ENCODE measurements at places on chromosomes 7 and 10.

DNA sequence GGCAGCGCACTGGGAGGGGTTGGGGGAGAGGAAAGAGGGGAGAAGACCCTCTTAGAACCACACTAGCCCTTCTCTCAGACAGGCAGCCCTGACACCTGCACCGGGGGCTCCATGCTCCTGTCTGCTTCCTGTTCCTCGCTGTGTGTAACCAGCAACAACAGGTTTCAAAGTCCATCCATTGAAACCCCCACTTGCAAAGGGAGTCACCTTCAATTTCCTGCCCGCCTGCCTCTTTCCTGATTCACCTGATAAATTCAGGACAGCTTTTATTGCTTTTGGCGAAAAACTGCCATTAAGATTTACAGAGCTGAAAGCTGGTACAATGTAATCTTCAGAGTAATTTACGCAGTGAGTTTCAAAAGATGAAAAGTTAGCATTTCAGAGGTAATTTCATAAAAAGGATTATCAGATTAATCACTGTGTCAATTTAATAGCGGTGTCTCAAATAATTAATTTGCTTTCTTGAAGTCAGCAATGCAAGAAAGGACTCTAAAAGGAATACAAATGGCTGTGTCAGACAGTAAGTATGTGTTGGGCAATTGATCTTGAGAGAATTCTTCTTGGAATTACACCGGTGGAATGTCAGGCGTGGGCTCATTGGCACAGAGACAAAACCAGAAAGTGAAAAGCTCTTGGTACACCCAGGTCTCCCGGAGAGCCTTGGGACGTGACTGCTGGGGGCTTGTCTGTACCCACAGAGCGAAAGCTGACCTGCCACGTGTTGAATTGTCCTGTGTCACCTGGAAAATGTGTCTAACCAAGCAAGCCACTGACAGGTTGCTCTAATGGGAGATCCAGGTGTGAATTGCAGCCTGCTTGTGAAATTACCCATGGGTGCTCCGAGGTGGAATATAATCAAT, 60.7 kb downstream of the TMEM209 start:
- DNase-seq, result no peak

DNA sequence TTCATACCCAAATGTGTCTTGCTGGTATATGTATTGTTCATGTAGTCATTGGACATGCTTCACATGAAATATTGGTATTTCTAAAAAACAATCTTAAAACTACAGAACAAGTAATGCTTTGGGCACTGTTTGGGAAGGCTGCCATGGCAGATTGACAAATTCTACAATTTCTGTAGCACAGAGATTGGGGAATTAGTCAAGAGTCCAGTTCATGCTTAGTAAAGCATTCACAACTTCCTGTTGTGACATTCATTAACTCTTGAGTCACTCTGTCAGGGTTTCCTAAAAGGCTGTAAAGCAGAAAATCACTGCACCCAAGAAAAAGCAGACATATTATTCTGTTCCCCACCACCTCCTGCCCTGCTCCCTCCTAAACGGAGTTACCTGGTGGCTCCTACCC, 398.9 kb downstream of the PHTF2 start:
- DNase-seq, result no peak

- DNase-seq, result peak; percentile 40
Measured at GRCh38 chr7:74606101-74606908, 51.2 kb upstream of the GTF2I start.

- no peak for DNase-seq
Measured at GRCh38 chr10:20369863-20370736, 527.0 kb downstream of the NEBL start.

DNA sequence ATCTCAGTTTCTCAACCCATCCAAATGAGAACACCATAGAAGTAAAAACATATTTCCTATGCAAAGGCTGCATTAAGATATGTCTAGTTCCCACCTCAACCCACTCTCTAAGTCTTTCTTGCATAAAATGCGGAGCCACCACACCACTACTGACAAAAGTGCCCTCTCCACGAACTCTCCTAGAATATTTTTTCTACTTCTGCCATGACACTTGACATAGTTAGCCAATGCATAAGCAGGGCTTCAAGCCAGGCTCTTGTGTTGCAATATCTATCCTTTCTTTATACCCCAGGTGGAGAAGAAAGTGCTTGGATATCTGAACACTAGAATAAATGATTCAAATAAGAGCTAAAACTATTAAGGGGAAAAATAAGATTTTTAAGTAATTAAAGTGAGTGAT, 465.2 kb downstream of the NRG3 start:
- no peak for DNase-seq

DNA sequence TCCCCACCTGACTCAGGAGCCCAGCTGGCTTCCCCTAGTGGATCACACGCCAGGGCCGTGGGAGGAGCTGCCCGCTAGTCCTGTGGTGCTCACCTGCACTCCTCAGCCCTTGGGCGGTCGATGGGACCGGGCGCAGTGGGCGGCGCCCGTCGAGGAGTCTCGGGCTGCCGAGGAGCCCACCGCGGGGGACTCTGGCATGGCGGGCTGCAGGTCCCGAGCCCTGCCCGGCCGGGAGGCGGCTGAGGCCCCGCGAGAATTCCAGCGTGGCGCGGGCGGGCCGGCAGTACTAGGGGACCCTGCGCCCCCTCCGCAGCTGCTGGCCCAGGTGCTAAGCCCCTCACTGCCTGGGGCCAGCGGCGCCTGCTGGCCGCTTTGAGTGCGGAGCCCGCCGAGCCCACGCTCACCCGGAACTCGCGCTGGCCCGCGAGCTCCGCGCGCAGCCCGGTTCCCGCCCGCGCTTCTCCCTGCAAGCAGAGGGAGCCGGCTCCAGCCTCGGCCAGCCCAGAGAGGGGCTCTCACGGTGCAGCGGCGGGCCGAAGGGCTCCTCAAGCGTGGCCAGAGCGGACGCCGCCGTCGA, 367.9 kb downstream of the TYW1 start:
- no peak for DNase-seq

- no peak for DNase-seq
Measured at GRCh38 chr7:39553436-39553835, 12.8 kb upstream of the YAE1 start.

- no peak for DNase-seq
Measured at GRCh38 chr10:99393683-99394082, 36.7 kb downstream of the GOT1 start.

- DNase-seq, result no peak
Measured at GRCh38 chr7:46549892-46550639, 629.0 kb upstream of the IGFBP3 start.

DNA sequence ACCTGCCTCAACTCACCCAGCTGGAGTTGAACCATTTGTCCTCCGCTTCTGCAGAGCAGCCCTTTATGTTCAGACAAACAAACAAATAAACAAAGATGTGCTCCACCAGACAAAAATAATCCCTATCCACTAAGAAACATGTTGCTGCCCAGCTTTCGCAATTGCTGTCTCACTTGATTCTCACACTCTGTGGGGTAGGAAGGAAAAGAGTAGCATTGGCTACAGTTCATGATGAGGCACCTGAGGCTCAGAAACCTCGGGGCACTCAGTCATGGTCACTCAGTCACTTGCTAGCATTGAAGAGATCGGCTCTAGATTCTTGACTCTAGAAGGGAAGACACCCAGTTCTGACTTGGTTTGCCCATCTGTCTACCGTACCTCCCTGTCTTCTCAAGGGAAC, 88.0 kb upstream of the ZMIZ1 start:
- no peak for DNase-seq

DNA sequence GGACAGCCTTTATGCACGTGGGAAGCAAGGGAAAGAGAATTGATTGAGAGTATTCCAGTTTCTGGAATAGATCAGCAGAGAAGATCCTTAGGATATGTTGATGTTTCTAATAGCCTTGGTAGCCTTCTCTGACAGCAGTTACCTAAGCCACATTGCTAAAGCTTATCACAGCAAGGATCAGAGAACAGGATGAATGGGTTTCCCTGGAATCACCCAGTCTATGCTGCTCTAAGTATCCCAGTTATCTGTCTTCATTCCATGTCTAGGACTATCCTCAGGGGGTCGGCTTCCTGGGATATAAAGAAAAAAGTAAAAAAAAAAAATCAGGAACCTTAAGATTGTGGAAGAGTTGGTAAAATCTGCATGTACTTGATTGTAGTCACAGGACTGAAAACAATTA, 352.0 kb upstream of the AKR1E2 start:
- DNase-seq, result no peak

DNA sequence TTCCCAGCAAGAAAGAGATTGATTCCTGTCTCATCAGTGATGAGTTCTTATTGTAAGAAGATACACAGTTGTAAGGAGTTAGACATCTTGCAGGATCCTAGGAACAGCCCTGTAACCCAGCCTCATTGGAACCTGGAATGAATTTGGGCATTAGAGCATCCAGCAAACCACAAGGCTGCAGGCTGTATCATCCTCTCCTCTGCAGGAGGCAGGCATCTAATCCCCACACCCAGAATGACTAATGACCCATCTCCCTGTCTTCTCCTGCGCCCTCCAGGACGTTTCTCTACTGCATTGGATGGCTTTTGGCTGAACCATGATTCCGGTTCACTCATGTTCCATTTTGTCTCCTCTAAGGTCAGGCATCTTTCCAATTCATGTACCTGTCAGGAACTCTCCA, 233.9 kb downstream of the POU6F2 start:
- DNase-seq, result no peak

DNA sequence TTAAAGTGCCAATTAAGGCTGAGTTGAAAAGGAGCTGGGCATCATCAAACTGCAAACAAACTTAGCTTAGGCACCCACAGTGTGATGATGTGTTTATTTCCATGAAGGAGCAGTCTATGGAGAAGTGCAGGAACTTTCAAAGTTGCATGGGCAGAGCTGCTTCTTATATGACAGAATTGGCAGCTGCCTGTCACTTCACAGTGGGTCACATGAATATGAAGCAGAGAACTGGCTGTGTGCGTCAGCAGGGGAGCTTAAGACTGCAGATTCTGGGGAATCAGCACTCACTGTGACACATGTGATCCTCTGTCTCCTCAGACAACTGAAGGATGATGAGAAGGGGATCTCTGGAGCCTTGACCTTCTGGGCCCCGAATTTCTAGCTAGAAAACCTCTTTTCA, 36.6 kb downstream of the RBM28 start:
- DNase-seq, result no peak

DNA sequence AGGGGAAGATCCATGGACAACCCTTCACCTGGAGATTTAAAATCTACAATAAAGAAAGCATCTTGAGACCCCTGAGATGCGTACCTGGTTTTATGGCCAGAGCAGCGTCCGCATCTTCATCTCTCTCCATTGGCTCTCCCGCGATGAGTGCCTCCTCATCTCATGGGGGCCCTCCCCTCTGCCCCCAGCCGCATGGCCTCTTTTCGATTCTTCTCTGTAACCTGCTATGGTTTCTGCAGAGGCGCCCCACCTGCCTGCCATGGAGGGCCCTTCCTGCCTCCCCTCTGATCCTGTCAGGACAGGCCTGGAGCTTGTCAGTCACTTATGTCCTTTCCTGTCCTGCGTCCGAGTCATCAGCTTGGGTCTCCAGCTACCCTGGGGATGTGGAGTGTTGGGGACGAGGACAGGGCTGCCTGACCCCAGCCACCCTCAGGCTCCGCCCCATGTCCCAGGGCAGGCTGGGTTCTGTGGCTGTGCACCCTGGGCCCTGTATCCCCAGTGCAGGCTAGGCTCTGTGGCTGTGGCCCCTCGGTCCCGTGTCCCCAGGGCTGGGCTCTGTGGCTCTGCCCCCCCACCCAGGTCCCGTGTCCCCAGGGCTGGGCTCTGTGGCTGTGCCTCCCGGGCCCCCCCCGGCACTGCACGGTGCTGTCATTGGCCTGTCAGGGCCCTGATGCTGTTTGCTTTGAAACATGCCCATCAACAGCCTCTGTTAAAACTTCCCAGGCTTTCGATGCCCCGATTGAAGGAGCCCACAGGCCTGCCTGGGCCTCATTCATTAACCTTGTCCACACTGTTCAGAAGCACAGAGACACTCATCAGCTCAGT, 99.8 kb downstream of the WDR37 start:
- DNase-seq, result no peak

DNA sequence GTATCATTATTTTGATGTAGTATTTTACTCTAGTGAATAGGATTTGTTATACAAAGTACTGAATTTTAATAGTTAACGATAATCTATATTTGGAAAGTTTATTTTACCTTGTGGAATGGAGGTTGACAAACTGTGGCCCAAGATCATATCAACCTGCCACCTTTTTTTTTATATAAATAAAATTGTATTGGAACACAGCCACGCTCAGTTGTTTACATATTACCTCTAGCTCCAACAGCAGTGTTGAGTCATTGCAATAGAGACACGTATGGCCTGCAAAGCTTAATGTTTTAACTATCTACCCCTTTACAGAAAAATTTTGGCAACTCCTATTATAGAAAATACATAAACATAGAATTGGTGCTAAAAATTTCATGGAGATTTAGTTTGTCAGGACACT, 239.3 kb downstream of the THSD7A start:
- no peak for DNase-seq

DNA sequence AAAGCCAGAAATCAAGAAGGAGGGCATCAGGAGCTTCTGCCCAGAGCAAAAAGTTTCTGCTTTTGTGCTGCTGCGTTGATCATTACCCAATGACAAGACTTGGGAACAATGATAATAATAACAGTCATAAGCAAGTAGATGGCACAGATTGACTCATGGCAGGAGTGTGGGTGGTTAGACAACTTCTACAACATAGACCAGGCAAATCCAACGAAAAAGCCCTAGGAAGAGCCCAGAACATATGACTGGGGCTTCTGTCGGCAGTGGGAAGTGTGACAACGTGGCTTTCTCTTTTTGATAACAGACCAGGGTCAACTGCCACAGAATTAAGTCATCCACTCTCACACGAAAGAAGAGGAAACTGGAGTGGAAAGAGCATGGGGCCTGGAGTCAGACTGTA, 85.4 kb upstream of the TRIL start:
- DNase-seq, result no peak

DNA sequence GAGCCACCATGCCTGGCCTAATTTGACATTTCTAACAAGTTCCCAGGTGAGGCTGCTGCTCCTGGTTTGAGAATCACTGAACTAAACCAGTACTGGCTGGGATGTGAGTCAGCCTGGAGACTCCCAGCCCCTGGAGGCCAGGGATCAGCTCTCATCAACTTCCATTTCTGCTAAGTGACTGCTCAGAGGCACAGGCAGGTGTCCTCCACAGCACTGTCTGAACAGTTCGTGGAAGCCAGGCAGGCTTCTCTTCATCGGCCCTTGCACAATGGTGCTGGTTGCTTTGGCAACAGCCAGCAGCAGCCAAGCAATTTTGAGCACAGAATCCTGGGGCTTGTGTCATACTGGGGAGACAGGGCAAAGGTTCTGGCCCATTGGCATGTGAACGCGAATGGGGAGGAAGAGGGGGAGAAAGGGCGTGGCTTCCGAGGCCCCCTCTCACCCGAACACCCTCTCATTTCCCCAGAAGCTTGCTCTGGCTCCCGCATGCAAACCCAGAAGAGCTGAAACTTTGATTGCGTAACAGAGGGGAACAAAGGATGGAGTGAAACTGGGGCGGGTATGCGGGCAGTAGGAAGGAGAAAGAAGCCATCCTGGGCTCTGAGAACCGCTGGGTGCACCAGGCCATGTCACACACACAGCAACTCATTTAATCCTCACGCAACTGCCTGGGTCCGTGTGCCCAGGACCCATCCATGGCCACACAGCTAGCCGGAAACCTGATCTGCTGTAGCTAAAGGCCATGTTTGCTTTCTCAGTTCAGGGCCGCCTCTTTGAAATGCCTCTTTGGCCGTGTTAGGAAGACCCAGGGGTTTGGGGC, 9.0 kb upstream of the POR start:
- peak; percentile 35 for DNase-seq

- DNase-seq, result peak; percentile 81
Measured at GRCh38 chr7:117019786-117020590, 66.7 kb downstream of the ST7 start.
